Hematopoietic multipotent progenitor cell treated with erythropoietin and hydrocortisone succinate and interleukin-3 and kit ligand, for 15 days (in vitro differentiated cells): ENCODE measurements at places on chromosomes 11 and 22.
A peak's percentile ranks its signal among the peaks of the same experiment; 100 is the strongest.

- DNase-seq, result no peak
Measured at GRCh38 chr11:59184691-59185339, 12.9 kb downstream of the DTX4 start.

- DNase-seq, result peak; percentile 68
Measured at GRCh38 chr11:121112498-121113455, 11.7 kb downstream of the TECTA start.

DNA sequence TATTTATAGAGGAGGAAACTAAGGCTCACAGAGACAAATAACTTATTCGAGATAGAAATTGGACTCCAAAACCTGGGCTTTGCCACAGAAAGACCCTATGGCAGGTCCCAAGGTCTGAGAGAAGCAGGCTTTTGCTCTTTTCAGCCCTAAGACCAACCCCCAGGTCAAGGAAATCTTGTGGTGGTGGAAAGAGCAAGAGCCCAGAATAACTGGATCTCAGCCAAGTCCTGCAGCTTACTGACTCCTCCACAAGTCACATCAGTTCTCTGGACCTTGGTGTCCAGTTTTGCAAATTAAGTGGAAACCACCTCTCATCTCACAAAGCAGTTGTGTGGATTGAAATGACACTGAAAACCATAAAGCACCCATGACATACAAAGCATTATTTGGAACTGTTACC is 122.2 kb downstream of the C11orf58 start:
- DNase-seq, result no peak

GRCh38 chr11:78138694-78139421 is 568 bp downstream of the ALG8 start:
- peak; percentile 27 for DNase-seq

GRCh38 chr11:127135256-127135655 is 134.7 kb upstream of the KIRREL3 start:
- no peak for DNase-seq

DNA sequence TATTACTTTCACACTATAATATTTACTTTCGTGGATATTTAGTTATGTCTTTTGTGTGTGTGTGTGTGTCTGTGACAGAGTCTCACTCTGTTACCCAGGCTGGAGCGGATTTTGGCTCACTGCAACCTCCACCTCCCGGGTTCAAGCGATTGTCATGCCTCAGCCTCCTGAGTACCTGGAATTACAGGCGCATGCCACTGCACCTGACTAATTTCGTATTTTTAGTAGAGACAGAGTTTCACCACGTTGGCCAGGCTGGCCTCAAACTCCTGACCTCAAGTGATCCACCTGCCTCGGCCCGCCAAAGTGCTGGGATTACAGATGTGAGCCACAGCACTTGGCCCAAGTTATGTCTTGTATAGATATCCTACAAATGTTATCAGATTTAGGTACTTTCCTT is 9.9 kb downstream of the PISD start:
- DNase-seq, result no peak

- no peak for DNase-seq
Measured at GRCh38 chr11:110897035-110897434, 184.8 kb upstream of the ARHGAP20 start.

GRCh38 chr11:127458561-127458960 is 458.0 kb upstream of the KIRREL3 start:
- no peak for DNase-seq

DNA sequence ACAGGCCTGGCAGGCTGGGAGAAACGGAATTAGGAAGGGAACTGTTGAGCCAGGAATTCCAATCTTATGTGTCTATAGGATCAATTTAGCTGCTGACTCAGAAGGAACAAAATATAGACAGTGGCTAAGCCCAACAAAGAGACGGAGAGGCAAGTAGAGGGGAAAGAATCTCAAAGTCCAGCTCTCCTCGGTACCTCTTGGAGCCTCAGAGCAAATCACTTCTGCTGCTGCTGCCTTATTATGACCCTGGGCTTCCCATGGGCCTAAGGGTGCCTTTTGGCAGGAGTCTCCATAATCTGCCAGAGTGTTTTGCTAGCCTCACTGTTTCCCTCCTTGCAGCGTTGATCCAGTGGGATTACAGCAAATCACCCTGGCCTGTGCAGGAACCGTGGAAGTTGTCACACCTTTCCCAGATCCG is 31.7 kb downstream of the PAX6 start:
- DNase-seq, result no peak

DNA sequence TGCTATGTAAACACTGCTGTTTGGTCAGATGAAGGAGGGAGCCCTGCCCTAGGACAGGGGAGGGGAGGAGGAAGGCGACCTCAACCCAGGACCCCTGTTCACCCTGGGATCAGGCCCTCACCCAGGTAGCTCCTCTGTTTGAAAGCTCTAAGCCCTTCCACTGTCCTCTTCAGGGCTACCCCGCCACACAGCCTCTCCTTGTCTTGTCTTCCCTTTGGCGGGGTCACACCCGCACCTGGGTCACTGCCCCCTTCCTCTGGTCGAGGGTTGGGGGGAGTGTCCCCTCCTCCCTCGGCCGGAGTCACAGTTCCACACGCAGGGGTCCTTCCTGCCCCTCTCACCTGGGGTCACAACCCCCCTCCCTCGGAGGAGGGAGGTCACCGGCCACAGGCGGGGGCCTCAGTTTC is 463 bp upstream of the PTPMT1 start:
- DNase-seq, result no peak

- DNase-seq, result no peak
Measured at GRCh38 chr22:29973269-29973668, 90.3 kb downstream of the MTMR3 start.

GRCh38 chr22:36065462-36065774 is 36.8 kb upstream of the RBFOX2 start:
- no peak for DNase-seq

DNA sequence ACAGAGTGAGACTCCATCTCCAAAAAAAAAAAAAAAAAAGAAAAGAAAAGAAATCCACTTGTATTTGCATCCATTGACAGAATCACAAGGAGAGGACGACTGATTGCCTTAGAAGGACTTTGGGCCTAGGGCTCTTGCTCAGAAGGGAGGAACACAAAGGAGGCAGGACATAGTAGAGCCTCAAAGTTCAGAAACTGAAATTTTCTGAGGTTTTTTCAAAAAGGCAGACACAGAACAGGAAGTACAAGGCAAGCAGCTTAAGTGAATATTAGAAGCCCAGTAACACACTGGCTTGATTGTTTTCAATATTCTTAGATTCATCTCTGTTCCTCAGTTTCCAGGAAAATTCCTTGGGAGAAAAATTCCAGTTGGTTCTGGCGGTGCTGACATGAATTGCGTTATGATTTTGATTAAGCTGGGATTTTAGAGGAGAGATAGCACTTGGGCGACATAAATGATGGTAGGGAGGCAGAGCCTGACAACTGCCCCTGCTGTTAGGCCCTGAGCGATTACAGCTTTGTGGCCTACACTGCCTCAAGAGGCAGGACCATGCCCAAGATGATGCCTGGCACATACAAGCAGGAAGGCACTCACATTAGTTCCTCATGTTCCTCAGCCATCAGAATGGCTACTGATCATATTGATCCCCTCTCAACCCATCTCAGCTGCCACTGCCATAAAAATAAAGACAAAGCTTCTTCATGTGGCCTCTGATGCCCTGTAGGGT is 15.3 kb downstream of the CLPB start:
- no peak for DNase-seq

DNA sequence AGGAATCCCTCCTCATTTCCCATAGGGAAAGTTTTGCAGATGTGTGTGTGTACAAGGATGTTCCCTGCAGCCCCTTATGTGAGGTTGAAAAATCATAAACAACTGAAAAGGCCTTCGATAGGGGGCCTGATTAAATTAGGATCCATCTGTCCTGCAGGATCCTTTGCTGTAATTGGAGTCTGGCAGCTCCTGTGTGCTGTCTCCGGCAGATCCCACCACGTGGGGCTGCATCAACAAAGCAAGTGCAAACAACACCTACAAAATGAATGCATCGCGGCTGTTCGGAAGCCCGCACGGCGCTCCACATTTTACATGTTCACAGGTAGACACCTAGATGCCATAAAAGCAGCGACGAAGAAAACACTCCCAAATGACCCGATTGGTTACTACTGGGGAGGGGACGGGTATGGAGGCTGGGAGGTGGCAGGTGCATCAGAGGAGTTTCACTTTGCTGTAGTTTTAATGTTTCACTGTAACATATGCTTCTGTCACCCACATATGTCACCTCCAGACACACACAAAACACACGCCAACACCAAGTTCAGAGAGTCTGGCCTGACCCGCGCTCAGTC is 52.2 kb downstream of the NFAM1 start:
- no peak for DNase-seq

DNA sequence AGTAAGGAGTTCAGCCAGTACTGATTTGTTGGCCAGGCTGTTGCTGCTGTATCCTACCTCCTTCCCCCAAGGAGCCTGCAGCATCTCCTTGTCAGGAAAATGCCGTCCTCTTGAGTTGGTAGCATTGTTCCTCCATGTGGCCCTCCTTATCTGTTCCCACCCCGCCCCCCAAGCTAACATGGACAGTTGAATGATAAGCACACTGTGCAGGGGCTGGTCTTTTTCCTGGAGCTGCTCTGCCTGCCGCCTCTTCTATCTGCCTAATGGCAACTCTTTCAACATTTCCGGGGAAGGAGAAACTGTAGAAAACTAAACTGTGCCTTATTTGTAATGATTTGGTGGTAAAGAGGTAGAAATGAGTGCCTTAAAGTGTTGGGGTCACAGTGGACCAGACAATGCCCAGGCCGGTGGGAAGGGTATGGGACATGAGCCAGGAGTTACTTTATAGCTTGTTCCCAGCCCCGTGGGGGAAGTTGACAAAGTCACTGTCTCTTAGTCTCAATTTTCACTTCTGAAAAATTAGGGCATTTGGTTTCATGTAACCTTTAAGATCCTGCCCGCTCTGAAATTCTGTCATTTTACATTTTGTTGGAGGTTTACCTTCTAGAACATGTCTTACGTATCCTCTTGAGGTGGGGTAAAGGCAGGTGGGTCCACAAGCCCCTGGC is 4.5 kb downstream of the FAM118A start:
- DNase-seq, result peak; percentile 74

GRCh38 chr11:128632141-128632791 is 44.9 kb upstream of the ETS1 start:
- no peak for DNase-seq

DNA sequence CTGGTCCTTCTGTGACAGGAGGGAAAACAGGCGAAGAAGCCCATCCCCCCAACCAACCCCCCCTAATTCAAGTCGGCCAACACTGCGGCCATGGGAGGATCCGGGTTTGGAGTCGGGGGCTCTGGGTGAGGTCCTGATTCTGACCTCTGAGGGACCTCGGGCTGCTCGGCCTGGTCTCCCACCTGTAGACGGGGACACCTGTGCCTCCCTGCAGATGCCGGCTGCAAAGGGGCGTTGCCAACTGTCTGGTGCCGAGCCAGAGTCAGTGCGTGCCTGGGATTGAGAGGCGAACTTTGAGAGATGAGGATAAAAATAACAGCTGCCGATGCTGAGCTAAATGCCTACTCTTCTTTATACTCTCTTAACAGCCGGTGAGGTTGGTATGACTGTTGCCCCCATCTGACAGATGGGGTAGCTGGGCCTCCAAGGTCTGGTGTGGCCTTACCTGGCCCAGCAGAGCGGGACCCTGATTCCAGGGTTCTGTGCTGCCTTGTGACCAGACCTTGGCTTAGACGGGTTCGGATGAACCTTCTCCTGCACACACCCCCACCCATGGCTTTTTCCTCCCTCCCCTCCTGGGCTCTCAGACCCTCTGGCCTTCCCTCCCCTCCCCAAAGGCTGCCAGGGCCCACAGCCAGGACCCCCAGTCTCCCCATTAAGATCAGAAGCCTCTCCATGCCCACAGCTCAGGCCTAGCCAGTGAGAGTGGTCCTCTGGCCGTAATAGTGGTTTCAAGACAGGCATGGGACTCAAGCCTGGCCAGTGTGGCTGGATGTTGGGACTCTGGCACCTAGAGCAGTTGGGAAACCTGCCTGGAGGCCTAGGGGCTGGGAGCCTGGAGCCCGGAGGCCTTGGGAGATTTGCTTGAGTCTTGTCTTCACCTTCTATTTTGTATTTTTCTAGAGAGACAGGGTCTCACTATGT is 41.7 kb downstream of the KCNJ4 start:
- no peak for DNase-seq

GRCh38 chr11:7592711-7593110 is 78.9 kb downstream of the PPFIBP2 start:
- no peak for DNase-seq

DNA sequence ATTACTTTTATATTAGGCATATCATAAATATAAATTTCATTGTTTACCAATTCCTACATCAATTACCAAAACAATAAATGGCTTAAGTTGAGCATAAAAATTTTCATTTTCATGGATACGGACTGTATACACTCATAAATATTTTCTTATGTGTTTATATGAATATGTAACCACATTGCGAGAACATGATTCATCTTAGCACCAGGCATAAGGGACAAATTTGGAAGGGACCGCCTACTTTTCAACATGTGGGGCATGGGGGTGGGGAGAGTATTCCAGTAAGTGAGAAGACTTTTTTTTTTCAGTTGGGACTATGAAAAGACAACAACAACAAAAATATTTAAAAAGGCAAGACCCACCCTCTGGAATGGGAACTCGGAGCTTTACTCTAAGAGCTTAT is 296.1 kb downstream of the RAB38 start:
- no peak for DNase-seq

- DNase-seq, result no peak
Measured at GRCh38 chr22:47850644-47851151, 1088.2 kb downstream of the TBC1D22A start.

DNA sequence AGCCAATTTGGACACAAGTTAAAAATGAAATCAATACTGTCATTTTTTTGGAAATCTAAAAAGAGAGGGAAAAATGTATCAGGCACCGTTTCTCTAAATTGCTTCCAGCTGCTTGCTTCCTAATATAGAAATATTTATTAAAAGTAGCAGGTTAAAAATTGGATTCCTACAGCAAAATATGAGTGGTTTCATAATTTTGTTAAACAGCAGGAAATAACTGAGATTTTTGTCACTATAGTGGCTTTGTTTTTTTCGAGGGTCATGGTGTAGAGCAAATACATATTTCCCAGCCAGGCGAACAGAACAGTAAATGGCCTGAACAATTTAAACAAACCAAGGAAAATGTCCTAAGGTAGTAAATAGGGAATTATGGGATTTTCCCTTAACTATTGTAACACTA is 159.7 kb downstream of the DDX10 start:
- DNase-seq, result no peak

GRCh38 chr11:77029829-77030228 is 4.4 kb upstream of the B3GNT6 start:
- DNase-seq, result peak; percentile 46

- no peak for DNase-seq
Measured at GRCh38 chr22:46213052-46213451, 37.0 kb downstream of the CDPF1 start.

GRCh38 chr11:116199182-116199581 is 573.6 kb downstream of the BUD13 start:
- DNase-seq, result no peak

DNA sequence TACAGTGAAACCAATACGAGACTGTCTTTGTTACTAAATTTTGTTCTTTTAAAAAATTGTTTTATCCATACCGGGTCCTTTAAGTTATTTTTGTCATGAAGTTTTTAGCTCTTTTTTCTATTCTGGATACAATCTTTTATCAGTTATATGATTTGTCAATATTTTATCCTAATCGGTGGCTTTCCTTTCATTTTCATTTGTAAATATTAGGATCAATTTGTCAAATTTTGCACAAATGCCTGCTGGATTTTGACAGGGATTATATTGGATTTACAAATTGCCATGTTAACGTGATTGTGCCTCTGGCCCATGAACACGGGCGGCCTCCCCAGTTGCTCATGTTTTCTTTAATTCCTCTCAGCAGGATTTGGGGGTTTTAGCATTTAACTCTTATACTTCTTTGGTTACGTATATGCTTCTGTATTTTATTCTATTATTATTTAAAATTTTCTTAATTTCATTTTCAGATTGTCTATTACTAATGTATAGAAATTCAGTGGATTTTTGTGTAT is 20.7 kb upstream of the KRTAP5-6 start:
- DNase-seq, result no peak

GRCh38 chr22:44906248-44906936 is 103.4 kb downstream of the PHF21B start:
- DNase-seq, result no peak
